ENCODE measurements at places on chromosomes 11 and 22.

DNA sequence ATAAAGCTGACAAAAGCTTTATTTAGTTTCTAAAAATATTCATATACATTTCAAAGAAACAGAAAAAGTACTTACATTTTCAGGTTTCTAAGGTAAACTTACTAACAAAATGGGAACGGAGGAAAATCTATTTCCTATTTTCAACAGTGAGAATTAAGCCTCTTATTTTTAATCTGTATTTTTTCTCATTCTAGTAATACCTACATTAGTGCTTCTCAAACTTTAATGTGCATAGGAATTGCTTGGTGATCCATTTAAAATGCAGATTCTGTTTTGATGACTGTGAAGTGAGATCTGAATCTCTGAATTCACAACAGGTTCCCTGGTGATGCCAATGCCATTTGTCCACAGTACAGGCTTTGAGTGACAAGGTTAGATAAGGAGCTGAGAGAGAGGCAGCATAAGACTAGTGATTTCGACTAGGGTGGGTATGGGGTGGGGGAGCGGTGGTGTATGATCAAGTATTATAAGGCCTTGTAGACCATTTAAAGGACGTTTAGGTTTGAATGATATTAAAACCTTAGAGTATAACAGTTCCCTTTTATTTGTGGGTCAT lies 402.8 kb downstream of the CNTN5 start:
- DNase-seq: no peak

GRCh38 chr11:12543596-12544415 lies 130.4 kb upstream of the TEAD1 start:
- no peak for DNase-seq

DNA sequence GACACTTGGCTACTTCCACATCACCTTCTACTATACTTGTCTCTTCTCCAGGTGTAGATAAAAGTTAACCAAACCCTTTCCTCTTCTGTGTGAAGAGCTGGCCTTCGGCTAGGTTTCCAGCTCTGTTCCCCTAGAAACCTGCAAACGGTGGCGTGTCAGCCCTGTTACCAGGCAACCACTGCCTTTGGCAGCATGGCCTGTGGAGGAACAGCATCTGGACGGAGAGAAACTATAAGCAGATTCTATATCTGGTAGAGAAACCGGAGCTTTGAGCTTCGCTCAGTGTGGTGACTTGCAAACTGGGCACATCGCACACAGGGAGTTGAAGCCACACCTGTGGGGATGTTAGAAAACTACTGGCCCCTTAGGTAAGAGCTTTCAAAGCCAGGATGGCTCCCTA lies 35.9 kb downstream of the ARAP1 start:
- no peak for DNase-seq

- no peak for DNase-seq
Measured at GRCh38 chr11:15918212-15918611, 438.1 kb downstream of the SOX6 start.

DNA sequence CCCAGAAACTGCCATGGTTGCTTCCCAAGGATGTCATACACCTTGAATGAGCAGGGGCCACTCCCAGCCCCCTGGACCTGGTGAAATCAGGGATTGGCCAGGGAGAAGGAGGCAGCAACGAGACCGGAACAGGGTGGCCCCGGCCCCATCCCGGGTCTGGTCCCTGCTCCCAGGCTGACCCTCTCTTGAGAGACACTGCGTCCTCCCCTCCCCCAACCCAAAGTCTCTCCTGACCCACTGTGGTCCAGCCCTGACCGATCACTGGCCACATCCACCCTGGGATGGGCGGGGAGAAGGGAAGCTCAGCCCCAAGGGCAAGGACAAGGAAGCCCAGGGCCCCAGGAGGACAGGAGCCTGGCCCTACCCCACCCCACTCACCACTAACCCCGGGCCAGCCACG lies 12.4 kb downstream of the CYTH4 start:
- no peak for DNase-seq

GRCh38 chr22:23177197-23177596 lies 3.1 kb upstream of the BCR start:
- peak; percentile 72 for DNase-seq

All from common myeloid progenitor, CD34-positive (primary cell).